ENCODE measurements at places on chromosomes 7 and 10.

GRCh38 chr10:52232561-52233350, 81.3 kb upstream of the DKK1 start:
- no peak for DNase-seq

DNA sequence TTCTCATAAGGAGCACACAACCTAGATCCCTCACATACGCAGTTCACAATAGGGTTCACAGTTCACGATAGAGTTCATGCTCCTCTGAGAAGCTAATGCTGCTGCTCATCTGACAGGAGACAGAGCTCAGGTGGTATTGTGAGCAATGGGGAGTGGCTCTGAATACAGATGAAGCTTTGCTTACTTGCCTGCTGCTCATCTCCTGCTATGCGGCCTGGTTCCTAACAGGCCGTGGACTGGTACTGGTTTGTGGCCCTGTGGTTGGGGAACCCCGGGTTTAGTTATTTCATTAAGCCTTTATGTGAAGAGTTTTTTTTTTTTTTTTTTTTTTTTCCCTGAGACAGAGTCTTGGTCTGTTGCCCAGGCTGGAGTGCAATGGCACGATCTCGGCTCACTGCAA, 19.4 kb downstream of the SLK start:
- no peak for DNase-seq

GRCh38 chr10:102375250-102375649, 20.3 kb upstream of the NFKB2 start:
- DNase-seq = no peak

DNA sequence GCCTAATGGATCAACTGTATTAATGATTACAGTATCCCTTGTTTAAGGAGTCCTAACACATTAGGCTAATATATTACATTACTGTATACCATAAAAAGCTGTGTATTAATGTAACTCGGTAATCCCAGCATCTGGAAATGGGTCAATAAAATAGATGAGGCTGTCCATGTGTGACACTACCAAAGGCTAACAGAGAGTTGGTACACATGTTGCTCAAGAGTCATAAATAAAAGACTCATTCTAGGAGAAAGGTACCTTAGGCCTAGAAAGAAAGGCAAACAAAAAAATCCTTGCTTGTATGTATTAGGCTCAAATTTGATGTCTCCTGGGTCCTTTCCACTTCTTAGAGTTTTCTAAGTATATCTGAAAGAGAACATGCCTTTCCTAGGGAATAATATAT, 14.6 kb downstream of the MCMBP start:
- no peak for DNase-seq

- DNase-seq = no peak
Measured at GRCh38 chr10:78415111-78415510, 381.4 kb downstream of the RPS24 start.

GRCh38 chr10:131872827-131873375, 27.9 kb upstream of the PPP2R2D start:
- DNase-seq = no peak

DNA sequence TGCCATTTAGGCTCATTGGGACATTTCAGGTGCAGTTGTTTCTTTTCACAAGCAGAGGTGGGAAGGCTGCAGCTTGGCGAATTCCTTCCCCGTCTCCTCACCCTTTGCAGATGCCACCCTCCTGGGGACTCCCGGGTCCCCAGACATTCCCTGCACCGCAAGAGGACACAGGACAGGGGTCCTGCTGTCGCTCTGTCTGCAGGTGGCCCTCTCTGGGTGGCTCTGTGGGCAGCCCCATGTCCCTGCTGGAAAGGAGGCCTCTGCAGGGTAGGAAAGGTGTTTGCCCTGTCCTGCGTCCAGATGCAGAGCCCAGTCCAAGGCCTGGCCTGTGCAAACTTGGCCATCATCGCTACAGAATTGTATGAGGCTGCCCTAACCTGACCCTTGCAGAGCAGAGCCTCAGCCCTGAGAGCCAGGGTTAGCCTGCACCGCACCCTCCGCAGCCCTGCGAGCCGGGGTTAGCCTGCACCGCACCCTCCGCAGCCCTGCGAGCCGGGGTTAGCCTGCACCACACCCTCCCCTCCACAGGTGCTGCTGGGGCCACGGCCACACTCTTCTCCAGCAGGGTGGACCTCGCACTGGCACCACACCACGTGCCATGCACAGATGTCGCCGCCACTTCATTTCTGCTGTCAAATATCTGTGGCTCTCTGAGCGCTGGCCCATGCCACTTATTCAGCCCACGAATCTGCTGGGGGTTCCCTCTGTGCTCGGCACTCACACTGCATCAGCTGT, 61.0 kb downstream of the CFAP46 start:
- no peak for DNase-seq

DNA sequence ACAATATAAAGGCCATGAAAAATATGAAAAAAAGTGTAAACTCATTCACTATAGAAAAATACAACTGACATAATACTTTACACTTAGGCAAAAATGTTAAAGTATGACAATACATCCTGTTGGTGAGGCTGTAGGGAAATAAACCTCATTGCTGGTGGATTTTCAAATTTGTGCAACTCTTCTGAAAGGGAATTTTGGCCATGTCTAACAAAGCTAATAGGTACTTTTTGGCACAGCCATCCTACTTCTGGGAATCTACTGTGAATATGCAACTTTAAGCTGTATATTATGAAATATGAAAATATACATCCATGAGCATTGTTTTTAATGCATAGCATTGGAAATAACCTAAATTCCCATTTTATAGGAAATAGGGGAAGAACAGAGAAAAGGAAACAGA, 13.4 kb upstream of the COA1 start:
- no peak for DNase-seq

GRCh38 chr10:36421992-36422391, 703.4 kb upstream of the ANKRD30A start:
- DNase-seq = no peak

- DNase-seq = peak; percentile 18
Measured at GRCh38 chr10:23106331-23107072, 11.1 kb downstream of the MSRB2 start.

GRCh38 chr7:146096994-146097393, 19.6 kb upstream of the CNTNAP2 start:
- peak; percentile 41 for DNase-seq

DNA sequence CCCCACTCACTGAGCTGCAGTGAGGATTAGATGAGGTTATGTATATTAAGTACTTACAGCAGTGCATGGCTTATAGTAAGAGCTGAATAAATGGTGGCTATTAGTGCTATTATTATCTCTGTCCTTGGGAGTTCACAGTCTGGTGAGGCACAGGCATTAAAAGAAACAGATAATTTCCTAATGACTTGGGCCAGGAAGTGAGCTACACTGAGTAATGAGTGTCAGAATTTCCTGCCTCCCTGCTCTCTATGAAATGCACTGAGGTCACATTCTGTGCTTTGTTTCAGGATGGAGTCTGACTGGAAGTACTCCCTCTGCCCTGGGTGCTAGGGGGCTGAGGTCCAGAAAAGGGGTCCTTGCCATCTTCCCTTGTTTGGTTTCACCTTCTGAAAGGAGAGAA, 48.7 kb upstream of the LOXL4 start:
- no peak for DNase-seq

- no peak for DNase-seq
Measured at GRCh38 chr7:32043688-32044087, 26.5 kb downstream of the PDE1C start.

GRCh38 chr10:92187101-92187500, 103.8 kb downstream of the CPEB3 start:
- no peak for DNase-seq

DNA sequence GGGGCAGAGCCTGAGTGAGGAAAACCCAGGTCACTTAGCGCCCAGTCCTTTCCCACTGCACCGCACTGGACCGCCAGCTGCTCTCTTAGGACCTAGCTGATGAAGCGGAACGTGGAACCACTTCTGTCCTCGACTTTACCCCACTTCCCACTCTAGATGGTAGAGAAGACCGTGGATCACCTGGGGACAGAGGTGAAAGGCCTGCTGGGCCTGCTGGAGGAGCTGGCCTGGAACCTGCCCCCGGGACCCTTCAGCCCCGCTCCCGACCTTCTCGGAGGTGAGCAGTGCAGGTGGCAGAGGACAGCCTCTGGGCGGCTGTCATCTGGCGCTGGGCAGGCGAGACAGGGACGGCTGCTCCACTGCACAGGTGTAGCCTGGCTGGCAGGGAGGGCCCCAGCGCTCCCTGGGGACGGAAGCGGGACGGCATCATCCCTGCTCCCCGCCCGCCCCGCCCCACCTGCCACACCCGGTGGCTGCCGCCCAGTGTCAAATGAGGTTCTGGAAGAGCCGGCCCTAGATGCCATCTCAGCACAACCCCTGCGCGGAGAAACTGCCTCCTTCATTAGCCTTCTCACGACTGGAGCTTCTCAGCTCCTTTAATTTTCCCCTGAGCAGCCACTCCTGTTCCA, 11.7 kb downstream of the PLAC9 start:
- no peak for DNase-seq

DNA sequence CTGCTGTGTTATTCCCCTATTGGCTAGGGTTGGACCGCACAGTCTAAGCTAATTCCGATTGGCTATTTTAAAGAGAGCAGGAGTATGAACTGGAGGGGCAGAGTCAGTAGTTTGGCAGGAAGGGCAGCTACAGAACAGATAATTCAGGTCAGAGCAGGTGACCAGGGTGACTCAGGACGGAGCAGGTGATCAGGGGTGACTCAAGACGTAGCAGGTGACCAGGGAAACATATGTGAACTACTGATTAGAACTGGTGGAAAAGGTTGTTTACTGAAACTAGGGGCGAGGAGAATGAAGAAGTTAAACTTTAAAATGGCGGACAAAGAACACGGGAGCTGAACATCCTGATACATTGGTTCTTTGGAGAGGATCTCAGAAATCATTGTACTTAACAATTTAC, 102.3 kb downstream of the CCDC7 start:
- DNase-seq = no peak

GRCh38 chr7:43072530-43072929, 39.9 kb upstream of the HECW1 start:
- DNase-seq = no peak

DNA sequence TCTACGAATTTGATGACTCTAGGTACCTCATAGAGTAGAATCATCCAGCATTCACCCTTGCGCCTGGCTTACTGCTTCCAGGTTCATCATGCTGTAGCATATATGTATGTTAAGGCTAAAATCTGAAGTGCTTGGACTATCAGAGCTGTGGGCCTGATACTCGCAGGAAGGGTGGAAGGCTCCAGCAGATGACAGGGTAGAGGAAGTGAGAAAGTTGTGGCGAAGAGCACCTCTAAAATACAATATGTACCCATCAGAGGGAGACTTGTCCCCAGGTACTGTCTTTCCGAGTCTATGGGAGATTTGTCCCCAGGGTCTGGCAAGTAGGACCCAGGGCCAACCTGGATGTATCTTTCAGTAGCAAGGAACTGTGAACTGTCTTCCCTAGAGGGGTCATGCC, 48.1 kb upstream of the PLEKHA1 start:
- no peak for DNase-seq

DNA sequence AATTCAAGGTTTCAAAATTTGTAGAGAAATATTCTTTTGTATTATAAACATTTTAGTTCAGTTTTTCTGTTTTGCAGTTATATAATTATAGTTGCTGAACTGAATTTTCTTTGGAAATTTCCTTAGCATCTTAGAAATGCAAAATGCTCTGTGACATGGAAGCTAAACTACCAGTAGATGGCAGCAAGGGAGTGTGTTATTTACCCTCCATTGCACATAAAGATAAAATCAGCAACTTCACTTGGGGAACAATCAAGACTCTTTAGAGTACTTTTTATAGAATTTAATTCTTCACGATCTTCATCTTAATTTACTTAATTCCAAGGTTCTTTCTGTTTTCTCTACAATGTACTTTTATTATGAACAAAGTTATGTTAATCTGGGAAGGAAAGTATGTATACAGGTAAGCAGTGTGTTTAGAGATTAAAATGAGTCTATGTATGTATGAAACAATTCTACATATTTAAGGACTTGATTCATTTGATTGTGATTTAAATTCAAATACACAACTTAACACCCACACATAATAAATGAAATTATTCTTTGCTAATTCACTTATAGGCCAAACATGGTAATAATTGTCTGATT, 404.2 kb downstream of the THSD7A start:
- no peak for DNase-seq

- DNase-seq = no peak
Measured at GRCh38 chr10:1546431-1547110, 190.8 kb downstream of the ADARB2 start.

- DNase-seq = no peak
Measured at GRCh38 chr10:29805134-29805723, 170.5 kb upstream of the SVIL start.

DNA sequence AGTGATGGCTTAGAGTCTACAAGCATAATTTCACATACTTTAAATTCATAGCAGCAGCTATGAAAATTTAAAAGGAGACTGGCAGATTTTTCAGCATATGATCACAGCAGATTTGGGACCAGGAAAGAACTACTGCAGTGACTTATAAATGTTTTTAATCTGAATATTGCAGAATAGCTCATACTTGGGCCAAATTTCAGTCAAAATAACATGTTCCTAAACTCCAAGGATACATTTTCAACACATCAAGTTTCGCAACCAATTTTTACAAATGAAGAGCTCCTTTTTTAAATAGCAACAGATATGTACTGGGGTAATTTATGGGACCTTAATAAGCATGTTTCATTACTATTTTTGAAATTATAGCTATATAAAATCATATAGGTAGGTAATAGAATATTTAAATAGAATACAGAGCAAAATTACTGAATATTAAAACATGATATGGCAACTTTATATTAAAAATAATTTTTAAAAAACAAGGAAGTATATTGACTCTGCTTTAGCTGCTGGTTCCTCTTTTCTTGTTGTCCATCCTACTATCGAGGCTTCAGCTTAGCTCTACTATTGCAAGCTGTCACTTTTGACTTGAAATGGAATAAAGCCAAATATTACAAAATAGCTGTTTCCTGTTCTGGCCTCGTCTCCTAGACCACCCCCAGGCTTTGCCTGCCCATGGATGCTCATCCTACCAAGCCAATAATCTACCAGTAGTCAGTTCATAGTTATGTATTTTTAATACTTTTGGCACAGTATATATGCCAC, 123.1 kb downstream of the NRBF2 start:
- no peak for DNase-seq

GRCh38 chr10:60704471-60704870, 73.8 kb upstream of the CDK1 start:
- no peak for DNase-seq

DNA sequence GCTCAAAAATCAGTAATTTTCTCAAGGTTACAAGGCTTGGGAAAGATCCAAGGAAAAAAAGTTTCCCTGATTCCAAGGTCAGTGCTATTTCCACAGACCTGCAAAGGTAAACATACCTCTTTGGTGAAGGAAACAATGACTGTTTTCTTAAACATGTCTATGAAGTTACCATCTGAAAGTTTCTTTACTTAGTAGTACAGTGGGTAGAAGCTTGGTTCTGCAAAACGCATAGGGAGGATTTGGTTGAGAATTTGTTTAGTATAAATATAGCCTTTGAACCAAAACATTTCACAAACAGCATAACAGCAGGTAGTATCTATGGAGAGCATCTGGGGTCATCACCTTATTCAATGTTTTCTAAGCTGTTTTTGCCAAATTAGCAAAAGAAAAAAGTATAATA, 169.6 kb downstream of the CCSER2 start:
- DNase-seq = no peak

GRCh38 chr7:77226357-77226839, 26.8 kb upstream of the FGL2 start:
- DNase-seq = no peak

All from glutamatergic neuron (in vitro differentiated cells).